ENCODE measurements at places on chromosomes 3 and 15.

DNA sequence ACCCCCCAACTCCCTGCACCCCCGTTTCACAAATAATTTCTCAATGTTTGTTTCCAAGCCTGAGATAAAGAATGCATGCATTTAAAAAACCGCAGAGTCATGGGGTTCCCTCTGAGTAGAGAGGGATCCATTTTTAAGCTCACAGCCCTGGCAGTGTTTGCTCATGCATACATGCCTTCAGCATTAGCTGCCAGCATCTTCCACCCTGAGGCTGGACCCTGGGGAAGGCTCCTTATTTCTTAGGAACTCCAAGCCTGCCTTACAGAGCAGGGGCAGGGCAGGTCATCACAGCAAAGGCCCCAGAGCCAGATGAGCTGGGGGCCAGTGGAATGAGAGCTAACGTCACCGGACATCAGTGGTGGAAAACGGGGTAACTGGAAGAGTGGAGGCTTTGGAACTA lies 31.3 kb downstream of the TLE3 start:
- DNase-seq = no peak

- no peak for DNase-seq
Measured at GRCh38 chr15:31004220-31004733, 12.8 kb upstream of the MTMR10 start.

DNA sequence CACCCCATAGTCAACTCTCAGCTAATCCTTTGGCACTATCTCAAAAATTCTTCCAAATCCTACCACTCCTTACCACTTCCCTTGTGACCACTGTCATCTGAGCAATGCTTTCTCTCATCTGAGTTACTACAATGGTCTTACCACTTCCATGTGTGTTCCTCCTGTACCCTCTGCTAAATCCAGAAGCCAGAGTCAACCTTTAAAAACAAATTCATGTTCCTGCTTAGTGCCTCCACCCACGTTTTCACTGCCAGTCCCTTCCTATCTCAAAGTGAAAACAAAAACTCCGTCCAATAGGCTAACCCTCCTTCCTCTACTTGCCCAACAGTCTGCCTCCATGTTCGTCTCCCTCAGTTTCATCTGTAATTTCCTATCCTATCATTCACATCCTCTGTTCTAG lies 109.0 kb downstream of the ADAMTS9 start:
- no peak for DNase-seq

GRCh38 chr15:80727196-80727595 lies 32.1 kb downstream of the ABHD17C start:
- DNase-seq = no peak

- DNase-seq = no peak
Measured at GRCh38 chr15:61623746-61624145, 394.6 kb upstream of the RORA start.

DNA sequence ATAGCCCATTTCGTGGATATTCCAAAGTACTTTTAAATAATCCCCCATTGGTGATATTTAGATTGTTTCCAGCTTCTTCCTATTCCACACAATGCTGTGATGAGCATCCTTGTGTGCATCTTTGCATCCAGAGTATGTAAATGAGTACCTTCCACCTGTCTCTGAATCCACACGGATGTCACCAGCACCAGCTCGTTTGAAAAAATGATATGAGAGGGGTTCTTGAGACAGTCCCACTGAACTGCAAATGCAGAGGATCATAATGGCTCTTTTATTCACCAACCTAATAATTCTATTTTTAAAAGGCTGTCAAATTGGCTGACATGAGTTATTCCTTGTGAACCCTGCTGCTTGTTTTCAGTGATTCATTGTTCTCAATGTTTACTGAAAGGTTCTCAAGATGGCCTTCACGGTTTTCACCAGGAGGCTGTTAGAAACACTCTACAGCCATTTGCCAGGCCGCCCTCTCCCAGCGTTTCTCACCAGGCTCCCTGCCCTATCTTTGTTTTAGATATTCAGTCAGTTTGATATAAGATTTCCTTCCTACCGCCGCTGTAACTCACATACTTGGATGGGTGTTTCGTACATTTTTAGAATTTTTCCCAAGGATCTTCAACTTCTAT lies 96.7 kb upstream of the PTPRG start:
- DNase-seq = no peak

GRCh38 chr3:43932921-43933320 lies 242.2 kb downstream of the ABHD5 start:
- DNase-seq = no peak

GRCh38 chr15:41661518-41662225 lies 1.5 kb downstream of the MGA start:
- DNase-seq = peak; percentile 66

DNA sequence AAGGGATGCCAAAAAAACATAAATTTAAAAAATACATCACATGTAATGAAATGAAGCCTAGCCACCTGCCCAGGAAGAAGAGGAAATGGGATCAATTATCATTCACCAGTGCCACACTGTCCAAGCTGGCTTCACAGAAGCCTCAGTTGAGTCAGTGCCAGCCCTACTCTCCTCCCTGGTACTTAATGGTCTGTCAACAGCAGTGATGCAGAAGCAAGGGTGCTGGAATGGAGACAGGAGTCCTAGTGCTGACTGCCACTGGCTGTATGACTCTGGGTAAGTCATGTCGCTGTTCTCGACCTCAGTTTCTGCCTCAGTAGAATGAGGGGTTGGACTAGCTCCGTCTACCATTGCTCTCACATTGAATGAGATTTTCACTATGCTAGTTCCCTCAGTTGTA lies 78.5 kb upstream of the LARS2 start:
- DNase-seq = no peak

DNA sequence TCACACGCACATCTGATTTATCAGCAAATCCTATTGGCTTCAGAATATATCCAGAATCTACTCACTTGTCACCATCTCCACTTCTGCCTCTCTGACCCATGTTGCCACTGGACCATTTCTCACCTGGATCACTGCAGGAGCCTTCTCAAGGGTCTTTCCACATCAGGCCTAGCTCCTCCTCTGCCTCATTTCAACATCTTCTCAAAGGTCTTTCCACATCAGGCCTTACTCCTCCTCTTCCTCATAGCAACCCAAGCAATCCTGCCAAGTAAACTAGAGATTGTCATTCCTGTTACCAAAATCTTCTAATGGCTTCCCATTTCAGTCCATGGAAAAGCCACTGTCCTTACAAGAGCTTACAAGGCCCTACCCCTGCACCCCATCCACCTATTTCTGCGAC lies 18.0 kb upstream of the DUT start:
- DNase-seq = no peak

DNA sequence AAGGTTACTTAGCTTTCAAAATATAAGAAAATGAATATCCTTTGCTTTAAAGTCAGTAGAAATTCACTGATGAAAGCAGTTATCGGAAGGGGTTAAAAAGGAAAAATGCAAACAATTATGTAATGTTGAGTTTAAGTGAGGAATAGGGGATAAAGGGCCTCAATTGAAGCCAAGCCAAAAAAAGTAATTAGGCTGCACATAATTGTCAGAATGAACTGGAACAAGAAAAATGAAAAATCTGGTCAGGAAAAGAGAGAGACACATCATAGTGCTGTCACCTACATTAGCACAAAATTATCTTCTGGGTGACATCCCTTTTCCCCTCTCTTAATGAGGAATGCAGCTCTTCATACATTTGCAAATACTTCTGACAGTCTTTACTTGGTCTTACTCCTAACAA lies 48.8 kb upstream of the PIK3R4 start:
- no peak for DNase-seq

DNA sequence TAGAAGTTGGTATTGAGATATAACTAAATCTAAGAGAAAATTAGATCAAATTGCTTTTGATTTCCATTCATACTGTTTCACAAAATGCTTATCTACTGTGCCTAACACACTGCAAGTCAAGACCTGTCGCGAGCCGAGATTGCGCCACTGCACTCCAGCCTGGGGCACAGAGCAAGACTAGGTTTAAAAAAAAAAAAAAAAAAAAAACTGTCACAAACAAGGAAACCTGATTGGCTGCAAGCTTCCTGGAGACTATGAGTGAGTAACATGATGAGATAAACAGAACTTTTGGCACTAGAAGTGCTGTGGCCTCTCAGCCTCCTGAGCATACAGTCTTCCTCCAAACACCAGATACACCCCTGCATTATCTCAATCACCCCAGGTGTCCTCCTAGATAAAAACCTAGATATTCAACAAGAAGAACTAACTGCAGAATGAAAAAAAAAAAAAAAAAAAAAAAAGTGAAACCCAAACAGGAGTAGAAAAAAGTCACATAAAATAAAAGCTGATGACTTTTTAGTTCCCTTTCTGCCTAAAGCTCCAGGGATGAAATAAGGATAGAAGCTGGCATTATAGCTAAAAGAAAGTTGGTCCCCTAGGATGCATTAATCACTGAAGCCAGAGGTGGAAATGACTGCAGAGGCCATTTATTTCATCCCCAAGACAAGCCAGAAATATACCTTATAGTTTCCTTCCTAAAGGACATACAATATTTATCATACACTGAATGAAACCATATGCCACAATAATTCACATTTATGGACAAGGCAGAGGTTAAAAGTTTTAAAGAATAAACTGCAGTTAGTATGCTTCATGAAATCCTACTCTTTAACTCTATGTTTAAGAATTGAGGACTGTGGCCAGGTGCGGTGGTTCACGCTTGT lies 82.4 kb downstream of the P3H2 start:
- DNase-seq = no peak

GRCh38 chr3:109963831-109964230 lies 626.5 kb upstream of the DPPA4 start:
- DNase-seq = no peak

DNA sequence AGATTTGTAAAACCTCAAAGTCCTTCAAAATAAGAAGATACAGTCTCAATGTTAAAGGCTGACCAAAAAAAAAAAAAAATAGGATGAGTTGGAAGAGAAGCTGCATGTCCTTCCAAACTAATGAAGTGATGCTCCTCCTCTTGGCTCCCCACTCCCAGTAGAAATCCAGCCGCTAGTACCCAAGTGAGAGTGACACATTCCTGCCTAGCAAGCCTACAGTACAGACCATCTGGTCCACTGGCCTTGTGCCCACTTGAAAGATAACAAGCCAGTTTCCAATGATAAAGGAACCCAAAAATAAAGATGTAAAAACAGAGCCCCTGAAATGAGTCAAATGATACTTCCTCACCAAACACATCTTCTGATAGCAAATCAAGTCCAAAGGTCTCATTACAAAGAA lies 258.7 kb upstream of the NSMCE3 start:
- no peak for DNase-seq

DNA sequence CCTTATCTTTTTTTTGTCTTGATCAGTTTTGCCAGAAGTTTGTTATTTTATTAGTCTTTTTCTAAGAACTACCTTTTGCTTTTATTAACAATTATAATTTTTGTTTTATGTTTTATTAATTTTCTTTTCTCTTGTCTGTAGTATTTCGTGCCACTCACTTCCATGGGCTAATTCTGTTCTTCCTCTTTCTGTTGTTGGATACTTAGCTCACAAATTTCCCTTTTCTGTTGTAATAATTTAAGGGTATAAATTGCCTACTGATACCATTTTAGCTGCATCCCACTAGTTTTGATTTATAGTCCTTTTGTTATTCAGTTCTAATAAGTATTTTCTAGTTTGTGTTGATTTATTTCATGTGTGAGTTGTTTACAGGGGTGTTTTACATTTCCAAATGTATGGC lies 48.6 kb downstream of the SNRK start:
- no peak for DNase-seq

GRCh38 chr15:96416218-96416933 lies 85.9 kb downstream of the NR2F2 start:
- no peak for DNase-seq

- DNase-seq = no peak
Measured at GRCh38 chr3:25781758-25782594, 1.3 kb downstream of the NGLY1 start.

GRCh38 chr3:63034101-63034500 lies 158.9 kb upstream of the CADPS start:
- DNase-seq = no peak

DNA sequence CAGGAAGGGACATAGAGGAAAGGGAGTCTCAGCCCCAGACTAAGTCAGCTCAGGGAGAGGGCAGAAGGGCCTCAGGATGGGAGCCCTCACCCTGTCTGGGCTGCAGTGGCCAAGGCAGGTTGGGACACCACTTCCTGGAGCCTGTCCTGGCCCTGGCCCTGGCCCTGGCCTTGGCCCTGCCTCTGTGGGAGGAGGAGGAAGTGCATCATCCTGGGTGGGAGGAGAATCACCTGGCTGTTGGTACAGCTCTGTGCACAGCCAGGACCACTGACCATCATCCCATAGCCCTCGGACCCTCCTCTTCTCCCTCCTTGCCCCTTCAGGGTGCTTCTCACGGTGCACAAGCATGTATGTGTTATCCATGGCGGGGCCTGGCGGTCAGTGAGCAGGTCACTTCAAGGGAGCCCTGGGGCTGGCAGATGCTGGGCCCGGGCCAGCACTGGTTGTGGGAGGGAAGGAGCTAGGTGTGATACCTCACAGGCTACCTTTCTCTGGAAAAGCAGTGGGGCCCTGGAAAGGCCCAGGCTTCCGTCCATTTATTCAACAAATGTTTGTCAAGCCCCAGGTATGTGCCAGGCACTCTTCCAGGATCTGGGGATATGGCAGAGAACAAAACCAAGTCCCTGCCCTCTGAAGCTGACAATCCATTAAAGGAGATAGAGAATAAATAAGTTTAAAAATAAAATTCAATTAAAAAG lies 8.2 kb upstream of the APEH start:
- no peak for DNase-seq

DNA sequence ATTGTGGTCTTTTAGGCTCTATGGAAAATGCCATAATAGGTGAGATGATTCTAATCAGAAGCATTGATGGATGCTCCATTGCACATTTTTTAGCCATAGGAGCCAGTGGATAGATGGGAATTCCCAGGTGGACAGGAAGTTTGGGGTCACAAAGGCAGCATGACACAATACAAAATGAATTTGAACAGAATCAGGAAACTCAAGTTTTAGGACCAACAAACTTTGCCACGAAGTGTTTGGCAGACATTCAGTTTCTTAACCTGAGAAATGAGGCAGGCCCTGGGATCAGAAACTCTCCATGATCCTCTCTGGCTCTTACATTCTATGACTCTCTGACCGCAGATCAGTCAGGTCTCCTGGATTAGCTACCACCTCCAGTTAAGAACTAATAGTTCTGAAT lies 275.4 kb downstream of the TIGIT start:
- DNase-seq = no peak

DNA sequence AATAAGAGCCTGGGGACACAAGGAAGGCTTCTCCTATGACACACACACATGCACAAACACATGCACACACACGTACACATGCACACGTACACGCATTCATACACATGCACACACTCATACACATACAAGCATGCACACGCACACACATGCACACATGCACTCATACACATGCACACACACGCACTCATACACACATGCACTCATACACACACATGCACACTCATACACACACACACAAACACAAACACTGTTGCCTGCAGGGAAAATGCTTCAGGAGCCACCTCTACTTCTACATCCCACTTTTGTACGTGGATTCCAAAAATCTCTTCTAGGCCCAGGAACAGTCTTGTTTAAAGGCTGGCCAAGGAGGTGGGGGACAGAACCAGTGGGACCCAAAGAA lies 20.7 kb upstream of the NR2E3 start:
- no peak for DNase-seq
